ENCODE measurements at places on chromosomes 3 and 15.

- DNase-seq, result no peak
Observed at GRCh38 chr15:70604666-70605315, 158.6 kb downstream of the UACA start.

- peak; percentile 52 for DNase-seq
Observed at GRCh38 chr15:39624806-39625205, 43.9 kb downstream of the THBS1 start.

- DNase-seq, result no peak
Observed at GRCh38 chr3:171088964-171089754, 62.6 kb upstream of the SLC2A2 start.

GRCh38 chr3:150247441-150247840 lies 160.7 kb upstream of the TSC22D2 start:
- DNase-seq, result no peak

DNA sequence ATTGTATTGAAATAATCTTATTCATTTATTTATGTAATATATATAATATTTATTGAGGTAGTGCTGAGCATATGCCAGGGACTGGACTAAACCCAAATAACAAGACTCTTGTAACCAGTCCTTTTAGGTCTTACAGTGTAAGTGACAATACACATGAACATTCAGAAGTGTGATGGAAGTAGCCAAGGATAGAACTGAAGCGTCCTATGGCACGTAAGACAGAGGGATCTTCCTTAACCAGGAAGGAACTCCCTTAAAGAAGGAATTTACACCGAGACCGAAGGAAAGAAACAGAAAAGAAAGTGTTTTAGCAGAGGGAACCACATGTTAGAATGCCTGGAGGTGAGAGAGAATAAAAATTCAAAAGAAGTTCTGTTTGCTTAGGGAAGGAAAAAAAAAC lies 23.6 kb upstream of the CLDN1 start:
- no peak for DNase-seq

- DNase-seq, result no peak
Observed at GRCh38 chr3:18153571-18154173, 271.5 kb downstream of the SATB1 start.

DNA sequence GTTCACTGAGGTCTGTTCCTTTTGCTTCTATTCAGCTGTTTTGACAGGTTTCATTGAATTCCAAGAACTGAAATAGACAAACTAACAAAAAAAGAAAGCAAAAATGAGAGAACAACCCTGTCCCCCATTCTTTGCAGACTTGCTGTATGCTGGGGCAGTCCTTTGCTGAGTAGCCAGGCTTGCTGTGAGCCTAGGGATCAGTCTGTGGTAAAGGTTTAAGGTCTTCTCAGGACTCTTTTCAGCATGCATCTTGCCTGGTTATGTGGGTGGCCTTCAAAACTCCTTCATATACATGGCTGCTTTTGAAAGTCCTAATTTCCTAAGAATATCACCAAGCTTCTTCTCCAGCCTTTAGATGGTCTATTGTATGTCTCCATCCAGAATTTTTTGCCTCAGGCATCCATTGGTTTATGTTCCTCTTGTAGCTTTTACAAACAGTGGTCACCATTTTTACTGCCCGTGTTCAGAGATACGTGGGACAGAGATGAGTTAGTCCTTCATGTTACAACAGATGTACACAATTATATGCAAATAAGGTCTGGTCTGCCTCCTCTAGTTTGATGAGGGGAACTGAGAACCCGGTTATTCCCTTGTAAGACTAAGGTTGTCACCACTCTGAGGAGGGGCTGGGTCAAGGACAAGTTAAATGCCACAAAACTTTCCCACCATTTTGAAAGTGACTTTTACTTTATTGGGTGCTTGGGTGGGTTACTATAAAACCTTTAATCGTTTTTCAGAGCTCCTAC lies 41.4 kb downstream of the SACM1L start:
- DNase-seq, result no peak

DNA sequence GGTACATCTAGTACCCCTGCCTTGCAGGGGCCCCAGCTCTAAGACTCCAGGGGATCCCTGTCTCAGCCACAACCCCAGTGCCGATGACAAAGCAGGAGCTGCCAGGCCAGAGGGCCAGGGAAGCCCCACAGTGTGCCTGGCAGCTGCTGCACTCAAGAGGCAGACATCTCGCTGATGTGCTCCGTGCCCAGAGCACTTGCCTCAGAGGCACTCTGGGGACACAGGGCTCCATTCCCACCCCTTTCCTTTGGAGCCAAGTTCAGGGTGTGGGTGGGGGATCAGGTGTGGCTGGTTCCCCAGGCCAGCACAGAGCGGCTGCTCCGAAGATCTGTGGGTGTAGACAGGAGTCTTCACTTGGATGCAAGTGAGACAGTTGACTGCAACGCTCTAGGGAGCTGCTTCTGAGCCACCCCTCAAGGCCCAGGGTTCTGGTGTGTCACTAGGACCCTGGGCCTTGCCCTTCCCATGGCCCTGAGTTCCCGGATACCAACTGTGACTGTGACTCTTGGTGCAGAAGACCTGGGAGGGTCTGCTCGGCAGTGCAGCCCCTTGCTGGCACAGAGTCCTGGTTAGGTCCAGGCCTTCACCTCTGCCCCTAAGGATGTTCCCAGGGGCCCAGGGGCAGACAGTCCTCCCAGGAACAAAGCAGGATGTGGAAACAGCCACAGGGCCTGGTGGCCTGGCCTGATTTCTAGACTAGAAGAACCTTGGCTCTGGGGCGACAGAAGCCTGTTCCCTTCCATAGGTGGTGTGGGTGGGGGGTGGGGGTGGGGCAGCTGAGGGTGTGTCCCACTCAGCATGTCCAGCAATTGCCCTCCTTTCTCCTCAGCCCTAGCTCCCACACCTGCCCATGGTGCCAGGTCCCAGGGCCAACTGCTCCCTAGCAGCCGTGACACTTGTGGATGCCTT lies 2.5 kb downstream of the NT5DC2 start:
- DNase-seq, result no peak

DNA sequence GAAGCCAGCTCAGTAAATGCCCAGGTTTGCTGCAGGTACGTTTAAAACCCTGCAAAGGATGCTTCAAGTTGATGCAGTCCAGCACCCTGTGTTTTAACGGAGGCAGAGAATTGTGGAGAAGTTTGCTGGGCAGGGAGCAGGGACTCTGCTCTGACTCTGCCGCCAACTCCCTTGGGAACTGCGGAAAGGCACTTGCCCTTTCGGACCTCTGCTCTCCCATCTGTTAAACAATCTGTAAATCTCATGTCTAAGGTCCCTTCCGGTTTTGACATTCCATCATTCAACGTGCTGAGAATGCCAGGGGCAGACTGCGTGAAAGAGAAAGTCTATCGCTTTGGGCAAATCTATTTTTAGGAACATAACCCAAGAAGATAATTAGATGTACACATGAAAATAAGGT lies 184.5 kb downstream of the OPA1 start:
- DNase-seq, result no peak

DNA sequence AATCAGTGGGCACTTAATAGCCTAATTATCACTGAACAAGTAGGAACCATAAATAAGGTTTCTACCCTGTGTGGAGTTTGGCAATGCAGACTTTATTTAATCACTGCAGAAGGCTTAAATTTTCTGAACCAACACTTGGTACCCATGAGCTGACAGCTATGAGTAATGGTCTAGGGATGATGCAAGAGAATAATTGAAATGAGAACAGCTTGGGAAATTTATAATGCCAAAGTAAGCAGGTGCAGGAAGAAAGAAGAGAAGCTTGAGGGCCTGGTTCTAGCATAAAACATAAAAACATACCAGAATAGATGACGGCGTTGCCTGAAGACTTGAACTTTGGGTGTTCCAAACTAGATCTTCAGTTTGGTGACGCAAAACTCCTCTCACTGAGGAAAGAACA lies 67.0 kb downstream of the IMPG2 start:
- DNase-seq, result no peak

- no peak for DNase-seq
Observed at GRCh38 chr3:52051444-52051843, 4.9 kb downstream of the DUSP7 start.

- DNase-seq, result no peak
Observed at GRCh38 chr15:74593122-74593521, 22.5 kb upstream of the CLK3 start.
